ENCODE measurements at places on chromosomes 11 and 22.

DNA sequence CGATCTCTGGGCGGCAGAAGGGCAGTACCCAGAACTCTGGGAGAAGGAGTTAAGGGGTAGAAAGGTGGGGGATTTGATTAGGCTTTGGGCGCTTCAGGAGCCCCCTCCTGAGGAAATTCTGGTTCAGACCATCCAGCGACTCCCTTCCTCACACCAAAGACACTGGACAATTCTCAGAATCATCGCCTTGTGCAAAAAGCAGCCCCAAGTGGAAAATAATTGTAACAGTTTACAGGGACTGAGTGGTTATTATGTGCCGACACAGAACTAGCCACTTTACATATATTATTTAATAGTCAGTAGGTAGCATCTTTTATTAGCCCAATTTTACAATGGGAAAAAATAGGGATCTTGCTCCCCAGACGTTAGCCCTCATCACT, 662 bp upstream of the TRIM3 start:
- DNase-seq: no peak

GRCh38 chr11:19770277-19770676, 57.6 kb downstream of the NAV2 start:
- DNase-seq: no peak

DNA sequence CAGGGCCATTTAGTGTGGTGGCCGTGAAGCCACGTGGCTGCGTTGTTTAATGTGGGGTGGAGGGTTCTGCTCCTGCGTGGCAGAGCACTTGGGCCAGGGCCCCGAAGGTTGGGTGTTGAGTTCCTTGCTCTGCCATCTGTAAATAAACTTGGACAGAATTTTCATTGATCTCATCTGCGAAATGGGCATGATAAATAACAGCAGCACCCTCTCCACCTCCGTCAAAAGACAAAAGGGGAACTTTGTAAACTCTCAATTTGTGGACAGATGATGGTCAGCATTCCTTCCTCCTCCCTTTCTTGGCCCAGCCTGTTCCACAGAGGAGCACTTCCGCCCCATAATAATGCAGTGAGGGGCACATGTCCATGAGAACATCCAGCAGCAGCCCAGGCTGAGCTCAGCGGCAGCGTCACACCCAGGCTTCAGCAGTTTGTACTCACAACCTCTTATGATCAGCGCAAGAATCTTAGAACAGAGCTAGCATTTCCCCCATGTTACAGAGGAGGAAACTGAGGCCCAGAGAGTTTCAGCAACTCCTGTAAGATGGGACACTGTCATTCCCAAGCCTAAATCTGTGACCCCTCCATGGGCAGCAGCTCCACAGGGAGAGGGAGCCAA, 874.5 kb downstream of the BRD1 start:
- peak; percentile 6 for DNase-seq

GRCh38 chr11:19323502-19323901, 82.8 kb upstream of the E2F8 start:
- no peak for DNase-seq

- peak; percentile 69 for DNase-seq
Measured at GRCh38 chr22:24760708-24761306, 13.7 kb downstream of the PIWIL3 start.

DNA sequence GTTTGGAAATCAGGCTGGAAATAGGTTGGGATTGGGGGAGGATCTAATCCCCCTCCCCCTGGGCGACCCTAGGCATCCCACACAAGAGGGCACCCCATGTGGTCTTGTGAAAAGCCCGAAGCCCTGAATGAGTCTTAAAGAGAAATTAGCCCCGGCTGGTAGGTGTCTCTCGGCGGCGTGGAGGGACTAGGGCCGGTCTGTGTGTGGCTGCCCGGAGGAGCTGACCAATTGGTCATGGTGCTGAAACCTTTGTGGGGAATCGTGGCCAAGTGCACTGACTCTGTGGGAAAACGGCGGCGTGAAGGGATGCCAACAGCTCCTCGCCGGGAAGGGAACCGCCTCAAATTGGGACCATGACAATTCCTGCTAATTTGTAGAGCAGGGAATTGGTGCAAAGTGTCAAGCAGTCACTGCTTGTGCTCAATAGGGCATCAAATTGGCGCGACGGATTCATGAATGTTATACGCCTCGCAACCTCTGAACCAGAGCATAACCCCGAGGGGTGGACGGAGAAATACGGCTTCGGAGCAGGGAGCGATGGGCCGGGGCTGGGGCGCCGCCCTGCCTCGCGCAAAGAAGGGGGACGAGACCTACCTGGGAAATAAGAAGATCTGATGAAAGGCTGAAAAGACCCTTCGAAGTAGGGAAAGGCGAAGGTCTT, 1.5 kb downstream of the DBX1 start:
- no peak for DNase-seq

GRCh38 chr22:47695176-47695575, 932.7 kb downstream of the TBC1D22A start:
- DNase-seq: peak; percentile 43

- DNase-seq: no peak
Measured at GRCh38 chr11:64609436-64610047, 18.5 kb downstream of the SLC22A12 start.

DNA sequence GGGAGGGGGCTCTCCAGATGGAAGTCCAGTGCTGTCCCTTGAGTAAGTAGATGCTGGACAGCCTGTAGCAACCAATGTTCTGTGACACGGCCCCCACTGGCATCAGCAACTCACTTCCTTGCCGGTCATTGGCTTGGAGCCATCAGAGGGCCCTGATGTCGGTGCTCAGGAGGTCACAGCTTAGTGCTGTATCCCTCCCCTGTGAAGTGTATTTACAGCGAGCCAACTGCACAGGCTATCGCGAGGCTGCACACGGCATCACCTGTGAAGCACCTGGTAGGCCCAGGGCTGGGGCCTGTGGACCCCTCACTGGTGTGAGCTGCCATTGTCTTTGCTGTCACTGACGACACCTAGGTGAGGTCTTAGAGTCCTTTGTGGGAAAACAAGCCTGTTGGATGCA, 13.4 kb upstream of the ACR start:
- DNase-seq: no peak

DNA sequence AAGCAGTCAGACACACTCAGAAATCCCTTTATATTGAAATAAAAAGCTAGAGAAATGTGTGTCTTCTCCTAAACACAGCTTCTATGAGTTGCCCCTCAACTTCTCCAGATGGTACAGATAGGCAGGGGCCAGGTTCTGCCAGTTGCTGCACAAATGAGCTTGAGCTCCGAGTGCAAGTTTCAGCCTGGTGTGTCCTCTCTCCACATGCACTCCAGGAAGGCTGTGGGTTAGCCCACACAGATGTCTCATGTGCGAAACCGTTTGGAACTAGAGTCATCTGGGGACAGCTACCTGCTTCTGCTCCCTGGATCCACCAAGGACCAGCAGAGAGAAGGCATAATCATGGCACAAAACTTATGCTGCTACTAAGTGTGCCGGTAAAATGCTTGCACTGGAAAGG, 812.6 kb downstream of the OPCML start:
- no peak for DNase-seq

DNA sequence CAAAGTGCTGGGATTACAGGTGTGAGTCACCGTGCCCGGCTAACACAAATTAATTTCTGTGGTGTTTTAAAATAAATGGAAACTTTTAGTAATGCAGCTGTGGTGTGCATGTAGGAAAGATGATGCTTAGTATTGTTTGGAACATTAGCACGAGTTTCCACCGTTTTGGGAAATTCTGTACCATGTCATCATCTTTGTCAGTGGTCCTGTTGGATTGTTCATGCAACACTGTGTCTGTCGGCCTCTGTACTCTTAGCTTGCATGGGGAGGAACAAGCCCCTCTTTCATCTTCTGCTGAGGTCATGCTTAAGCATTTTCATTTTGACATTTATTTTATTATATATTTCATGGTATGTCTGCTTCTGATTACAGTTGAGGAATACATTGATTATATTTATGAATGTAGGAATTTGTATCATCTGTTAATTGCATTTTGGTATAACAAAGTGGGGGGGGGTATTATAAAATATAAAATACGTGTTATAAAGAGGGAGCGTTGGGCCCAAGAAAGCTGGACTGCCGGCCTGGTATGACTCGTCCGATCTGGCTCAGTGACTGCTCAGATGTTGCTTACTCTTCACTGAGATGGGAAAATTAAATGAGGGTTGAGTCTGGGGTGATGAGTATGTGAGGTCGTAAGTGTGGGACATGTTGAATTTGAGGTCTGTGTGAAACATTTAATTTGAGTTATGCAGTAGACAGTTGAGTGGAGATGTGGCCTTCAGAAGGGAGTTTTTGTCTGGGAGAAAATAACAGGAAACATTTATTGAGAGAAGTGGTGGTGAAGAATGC, 28.7 kb downstream of the CECR2 start:
- DNase-seq: no peak

DNA sequence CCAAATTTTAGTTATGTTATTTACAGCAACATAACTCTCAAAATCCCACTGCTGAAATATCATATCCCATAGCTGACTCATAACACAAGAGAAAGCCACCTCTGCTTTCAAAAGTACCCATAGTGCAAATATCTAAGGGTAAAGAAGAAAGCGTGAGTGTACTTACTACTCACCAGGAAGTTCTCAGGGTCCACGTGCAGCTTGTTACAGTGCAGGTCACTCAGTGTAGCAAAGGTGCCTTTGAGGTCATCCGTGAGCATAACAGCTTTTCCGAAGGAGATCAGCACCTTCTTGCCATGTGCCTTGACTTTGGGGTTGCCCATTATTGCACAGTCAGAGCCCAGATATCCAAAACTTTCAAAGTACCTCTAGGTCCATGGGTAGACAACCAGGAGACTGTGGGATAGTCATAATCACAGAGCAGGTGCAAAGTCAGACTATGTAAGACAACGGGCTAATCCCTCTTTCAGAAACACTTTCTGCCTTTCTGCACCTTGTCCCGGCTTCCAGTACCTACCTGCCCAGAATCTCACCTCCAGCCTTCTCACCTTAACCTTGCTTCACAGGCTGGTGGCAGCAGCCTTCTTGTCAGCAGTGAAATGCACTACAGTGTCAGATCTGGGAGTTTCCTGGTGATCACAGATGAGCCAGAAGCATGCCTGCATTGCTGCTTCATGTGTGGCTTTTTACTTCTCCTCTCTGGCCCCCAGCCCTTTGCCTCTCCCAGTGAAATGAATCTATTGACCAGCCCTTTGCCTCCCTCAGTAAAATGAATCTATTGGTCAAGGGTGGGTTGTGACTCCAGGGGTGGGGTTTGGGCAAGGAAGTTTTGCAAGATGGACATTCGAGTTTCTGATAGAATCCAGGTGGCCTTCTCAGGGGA, 6.5 kb downstream of the HBG1 start:
- DNase-seq: no peak

GRCh38 chr11:94134651-94135512, 6.2 kb downstream of the PANX1 start:
- peak; percentile 75 for DNase-seq

DNA sequence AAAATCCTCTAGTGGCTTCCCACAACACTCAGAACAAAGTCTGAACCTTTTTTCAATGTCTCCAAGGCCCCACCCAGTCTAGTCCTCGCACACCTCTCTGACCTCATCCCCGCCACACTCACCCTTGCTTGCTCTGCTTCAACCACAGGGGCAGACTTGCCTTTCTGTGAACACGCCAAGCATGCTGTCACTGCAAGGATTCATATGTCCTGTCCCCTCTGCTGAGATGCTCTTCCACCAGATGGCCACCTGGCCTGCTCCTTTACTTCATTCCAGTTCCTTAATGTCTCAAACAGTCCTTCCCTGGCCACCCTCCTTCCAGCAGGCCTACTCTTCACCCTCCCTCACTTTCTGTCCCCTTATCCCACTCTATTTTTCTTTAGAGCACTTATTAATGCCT, 60.6 kb upstream of the ARHGAP20 start:
- no peak for DNase-seq

DNA sequence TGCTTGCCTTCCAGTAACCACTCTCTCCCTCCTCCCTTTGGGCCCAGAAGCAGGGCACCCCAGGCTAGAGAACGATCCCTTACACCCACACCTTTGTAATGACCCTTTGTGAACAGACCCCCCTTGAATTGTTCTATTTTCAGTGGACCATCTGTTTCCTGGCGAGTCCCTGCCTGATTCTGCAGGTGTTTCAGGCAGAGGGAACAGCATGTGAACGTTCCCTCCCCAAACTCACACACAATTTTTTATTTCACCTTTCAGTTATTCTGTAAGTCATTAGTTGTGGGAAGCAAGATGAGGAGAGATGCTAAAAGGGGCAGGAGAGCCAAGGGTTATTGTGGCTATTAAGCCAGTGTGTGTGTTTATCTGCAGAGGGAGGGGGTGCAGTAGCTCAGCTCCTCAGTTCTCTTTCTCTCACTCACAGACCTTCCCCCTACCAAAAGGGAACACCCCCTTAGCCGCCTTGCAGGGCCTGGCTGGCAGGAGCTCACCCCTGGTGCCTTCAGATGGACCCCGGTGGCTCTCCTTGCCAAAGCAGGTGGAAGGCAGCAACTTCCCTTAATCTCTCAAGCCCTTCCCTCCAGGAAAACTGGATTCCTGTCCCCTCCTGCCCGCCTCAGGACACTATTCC, 64.8 kb upstream of the SPON1 start:
- DNase-seq: no peak

- no peak for DNase-seq
Measured at GRCh38 chr11:120747850-120748814, 236.6 kb downstream of the GRIK4 start.

DNA sequence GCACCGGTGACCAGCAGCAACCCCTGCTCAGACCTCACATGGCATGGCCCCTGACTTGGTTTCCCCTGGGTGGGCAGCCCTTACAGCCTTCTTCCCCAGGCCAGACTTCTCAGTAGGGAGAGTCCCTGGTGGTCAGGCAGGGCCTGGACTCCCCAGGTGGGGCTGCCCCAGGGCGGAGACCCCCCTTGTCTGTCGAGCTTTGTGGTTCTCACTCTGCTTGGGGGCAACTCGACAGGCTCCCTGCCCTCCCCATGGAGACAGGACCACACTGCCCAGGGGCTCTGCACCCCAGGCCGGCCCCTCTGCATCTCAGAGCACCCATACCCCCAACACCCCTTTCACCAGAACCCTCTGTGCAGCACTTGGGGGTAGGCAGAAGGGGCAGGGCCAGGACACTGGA, 87.7 kb downstream of the MORC2 start:
- no peak for DNase-seq

DNA sequence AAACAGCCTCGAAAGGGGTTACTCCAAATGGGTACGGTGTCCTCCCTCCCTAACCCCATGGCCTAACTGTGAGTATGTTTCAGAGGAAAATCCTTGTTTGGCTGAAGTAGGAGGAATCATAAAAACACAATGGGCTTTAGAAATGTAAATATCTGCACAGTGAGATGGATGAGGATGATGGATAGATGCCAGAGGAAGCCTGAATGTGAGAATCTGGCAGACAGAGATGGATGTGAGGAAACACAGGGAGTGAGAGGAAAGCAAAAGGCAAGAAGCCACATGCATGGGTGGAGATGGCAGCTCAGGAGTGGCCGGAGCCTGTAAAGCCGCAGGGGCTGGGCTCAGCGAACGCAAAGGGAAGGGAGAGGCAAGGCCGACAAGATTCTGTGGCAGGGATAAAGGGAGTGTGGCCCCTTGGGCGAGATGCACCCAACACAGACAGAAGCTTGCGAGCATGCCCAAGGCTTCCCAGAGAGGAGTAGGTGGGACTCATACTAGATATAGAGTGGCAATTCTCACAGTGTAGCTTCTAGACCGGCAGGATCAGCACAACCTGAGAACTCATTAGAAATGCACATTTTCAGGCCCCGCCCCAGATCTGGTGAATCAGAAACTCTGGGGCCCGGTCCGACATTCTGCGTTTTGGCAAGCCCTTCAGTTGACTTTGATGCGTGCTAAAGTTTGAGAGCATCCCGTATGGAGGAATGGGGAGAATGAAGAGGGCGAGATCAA, 237.3 kb upstream of the CADM1 start:
- DNase-seq: no peak

GRCh38 chr22:22553735-22554586, 5.1 kb downstream of the PRAME start:
- no peak for DNase-seq
